ENCODE measurements at places on chromosomes 6 and 20.

GRCh38 chr6:67300430-67301040 is 1334.5 kb upstream of the ADGRB3 start:
- DNase-seq = no peak

GRCh38 chr6:37309046-37309445 is 44.7 kb upstream of the RNF8 start:
- no peak for DNase-seq

GRCh38 chr20:48236000-48236970 is 451.0 kb upstream of the SULF2 start:
- DNase-seq = no peak

- DNase-seq = peak; percentile 87
Observed at GRCh38 chr20:38222231-38222922, 38.2 kb downstream of the KIAA1755 start.

- peak; percentile 71 for DNase-seq
Observed at GRCh38 chr20:3218307-3218988, 9.2 kb downstream of the ITPA start.

GRCh38 chr6:69868961-69869360 is 2.6 kb downstream of the COL19A1 start:
- DNase-seq = no peak

DNA sequence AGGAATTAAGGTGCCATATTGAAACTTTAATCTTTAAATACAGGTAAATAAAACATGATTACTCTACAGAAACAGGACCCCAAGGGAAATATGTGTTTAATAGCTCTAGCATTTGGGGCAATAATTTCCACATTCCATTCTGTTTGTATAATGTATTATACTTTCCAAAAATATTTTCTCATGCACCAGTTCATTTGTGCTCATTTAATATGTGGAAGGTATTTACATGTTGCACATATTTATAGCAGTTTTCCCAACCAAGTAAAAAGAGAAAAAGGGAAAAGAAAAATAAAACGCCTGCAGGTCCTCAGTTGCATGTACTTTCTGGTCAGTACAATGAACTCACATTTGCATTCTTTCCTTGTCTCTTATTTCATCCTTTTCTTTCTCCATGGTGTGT is 129.5 kb upstream of the SULF2 start:
- DNase-seq = no peak

DNA sequence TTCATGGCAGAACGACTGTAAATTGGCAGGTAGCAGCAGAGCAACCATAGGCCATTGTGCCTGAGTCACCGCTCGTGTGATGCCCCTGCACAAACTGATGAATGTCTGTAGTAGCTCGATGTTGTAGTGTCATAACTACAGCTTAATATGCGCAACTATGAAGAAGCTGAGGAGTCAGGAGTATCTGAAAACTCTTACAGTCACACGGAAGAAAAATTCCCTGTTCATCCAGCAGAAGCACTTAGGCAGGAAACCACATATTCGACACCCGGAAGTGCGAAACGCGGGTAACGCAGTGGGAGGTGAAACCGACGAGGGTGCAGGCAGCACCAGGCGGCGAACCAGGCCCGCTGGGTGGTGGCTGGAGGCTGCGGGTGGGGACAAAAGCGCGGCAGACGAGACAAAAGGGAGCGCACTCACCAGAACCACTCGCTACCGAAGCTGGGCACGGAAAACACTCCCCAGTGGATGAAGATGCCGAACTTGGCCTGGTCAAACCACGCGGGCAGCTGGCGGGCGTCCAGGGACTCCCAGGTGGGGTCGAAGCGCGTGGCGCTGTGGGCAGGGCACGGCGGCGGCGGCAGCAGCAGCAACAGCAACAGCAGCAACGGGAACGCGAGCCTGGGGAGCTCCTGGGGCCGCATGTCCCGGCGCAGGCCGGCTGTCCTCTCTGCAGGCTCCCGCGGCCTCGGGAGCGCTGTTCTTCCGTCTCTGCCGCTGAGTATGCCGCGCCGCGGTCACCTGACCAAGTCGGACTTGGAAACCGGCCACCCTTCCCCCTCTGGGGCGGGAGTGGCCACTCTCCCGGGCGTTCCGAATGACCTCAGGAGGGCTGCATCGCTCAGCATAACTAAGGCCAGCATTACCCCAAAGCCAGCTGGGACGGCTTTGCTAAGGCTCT is at the start of gene FUCA2:
TSS of gene FUCA2 (minus strand) at position 730 of the 901 bp plus-strand sequence. CDS start at position 644, 86 bp downstream.
- peak; percentile 67 for DNase-seq

DNA sequence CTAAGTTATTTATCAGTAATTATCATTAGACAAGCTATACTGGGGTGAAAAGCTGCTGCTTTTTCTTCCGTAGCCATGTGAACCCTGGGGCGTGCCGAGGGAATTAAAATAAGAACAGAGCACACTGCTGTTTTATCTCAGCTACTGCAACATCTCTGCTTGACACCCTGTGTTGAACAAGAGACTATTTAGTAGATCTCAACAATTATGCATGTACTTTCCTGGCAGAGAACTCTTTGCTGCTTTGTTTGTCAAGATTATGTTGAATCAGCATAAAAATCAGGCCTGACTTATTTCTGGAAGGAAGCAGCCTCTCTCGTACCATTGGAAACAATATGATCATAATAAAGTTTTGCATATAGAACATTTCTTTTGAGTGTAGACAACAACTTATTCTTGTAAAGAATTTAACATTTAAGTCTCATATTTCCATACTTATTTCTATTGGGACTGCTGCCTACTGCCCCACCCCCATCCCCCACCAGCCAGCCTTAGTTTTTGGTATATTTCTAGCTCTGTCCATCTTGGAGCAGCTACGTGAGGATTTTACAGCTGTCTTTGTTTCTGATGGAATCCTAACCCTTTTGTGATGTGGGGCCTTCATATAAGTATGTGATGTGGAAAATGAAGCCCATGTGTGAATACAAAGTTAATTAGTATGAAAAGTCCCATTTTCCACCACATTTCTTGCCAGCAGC is 1011.4 kb downstream of the KIF16B start:
- no peak for DNase-seq

DNA sequence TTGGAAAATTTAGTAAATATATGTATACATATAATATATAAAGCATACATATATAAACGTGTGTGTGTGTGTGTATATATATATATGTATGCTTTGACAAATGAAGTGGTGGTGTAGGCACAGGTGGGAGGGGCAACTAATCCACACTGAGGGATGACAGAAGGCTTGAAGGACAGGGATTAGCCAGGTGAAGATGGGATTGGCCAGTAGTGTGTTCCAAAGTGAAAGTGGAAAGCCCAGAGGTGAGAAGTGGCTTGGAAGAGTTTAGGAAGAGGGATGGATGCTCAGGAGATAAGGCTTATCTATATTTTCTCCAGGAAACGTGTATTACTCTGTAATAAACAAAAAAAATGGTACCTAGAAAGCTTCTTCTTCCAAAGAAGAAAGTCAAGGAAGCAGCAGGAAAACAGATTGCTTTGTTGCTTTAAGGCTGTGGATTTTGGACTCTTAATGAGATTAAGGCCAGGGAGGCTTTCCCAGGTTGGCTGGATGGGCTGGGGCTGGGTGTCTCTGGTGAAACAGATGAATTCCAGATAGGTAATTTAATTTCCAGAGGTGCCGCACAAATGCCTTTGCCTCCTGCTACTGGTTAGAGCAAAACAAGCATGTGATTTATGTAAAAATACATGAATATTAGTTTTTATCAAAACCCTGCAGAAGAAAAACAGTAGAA is 63.9 kb downstream of the JARID2 start:
- DNase-seq = no peak

GRCh38 chr20:8587251-8587650 is 455.2 kb downstream of the PLCB1 start:
- no peak for DNase-seq

DNA sequence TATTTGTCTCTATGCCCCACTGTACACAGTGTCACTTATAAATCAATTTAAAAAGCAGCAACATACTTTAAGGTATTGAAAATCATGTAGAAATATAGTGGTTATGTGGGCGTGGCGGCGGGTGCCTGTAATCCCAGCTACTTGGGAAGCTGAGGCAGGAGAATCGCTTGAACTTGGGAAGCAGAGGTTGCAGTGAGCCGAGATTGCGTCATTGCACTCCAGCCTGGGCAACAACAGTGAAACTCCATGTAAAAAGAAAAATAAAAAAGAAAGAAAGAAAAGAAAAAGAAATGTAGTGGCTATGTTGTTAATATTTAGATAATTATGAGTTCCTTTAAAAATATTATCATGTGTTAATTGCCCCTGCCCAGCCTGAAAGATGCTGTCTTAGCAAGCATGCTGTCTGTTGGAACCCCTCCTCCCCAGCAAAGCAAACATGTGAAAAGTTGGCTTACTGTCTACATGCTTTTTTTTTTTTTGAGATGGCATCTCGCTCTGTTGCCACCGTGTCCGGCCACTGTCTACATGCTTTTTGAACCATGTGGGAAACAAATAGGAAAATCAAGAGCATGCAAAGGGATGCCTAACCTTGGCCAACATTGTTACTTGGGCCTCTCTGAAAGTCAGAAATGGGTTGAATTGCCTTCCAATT is 151.4 kb upstream of the TSHZ2 start:
- DNase-seq = no peak

- DNase-seq = no peak
Observed at GRCh38 chr6:122797537-122797936, 8.5 kb downstream of the SMPDL3A start.

DNA sequence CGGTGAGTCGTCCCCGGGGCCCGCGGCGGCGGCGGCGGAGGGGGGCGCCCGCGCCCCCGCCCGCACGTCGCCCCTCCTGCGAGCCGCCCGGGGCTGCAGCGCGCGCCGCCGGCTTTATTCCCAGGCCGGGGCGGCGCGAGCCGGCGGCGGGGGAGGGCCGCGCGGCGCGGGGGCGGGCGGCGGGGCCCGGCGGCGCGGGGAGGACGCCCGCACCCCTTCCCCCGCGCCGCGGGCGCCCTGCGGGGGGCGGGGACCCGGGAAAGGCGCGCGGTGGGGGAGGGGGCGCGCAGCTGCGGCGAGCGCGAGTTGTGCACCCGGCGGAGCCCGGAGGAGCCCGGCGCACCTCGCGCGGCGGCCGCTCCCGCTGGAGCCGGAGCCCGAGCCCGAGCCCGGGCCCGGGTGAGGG is 646 bp downstream of the HMGA1 start:
- no peak for DNase-seq

DNA sequence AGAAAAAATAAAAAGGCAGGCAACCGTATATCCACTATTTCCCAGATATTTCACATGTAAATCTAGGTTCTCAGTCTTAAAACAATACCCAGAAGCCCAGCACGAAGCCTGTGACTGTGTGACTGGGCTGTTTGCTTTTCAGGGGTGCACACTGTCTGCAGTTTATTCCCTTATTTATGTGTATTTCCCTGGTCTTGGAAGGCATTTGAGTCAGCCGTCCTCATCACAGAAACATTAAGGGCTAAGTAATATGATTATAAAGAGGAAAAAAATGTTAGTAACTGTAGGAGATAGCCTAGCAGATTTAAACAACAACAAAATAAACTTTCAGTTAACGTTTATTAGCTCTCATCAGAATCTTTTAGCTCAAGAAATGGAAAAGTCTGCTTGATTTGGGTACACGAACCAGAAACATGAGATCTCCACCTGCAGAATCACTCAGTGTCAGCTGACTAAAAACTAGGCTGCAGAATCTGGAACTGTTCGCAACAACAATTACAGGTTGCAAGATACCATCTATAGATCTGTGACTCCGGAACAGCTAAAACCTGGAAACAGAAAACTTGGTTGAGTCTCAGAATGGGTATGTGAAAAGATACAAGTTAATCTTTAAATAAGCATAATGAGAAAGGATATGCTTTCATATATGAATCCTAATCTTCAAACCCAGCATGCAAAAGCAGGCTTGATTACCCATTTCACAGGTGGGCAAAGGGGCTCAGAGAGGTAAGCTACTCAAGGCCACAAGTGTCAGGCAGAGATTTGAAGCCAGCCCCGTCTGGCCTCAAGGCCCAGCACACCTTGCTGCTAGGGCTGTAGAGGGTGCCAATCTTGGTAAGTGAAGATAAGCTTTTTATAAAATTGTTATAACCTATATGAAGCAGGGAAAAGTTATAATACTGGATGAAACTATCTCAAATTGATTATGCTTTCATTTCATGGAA is 21.1 kb downstream of the GCLC start:
- no peak for DNase-seq
